ENCODE measurements at places on chromosomes 12 and 14.
A peak's percentile ranks its signal among the peaks of the same experiment; 100 is the strongest.

- no peak for DNase-seq
Observed at GRCh38 chr12:106915635-106916026, 40.1 kb upstream of the TMEM263 start.

DNA sequence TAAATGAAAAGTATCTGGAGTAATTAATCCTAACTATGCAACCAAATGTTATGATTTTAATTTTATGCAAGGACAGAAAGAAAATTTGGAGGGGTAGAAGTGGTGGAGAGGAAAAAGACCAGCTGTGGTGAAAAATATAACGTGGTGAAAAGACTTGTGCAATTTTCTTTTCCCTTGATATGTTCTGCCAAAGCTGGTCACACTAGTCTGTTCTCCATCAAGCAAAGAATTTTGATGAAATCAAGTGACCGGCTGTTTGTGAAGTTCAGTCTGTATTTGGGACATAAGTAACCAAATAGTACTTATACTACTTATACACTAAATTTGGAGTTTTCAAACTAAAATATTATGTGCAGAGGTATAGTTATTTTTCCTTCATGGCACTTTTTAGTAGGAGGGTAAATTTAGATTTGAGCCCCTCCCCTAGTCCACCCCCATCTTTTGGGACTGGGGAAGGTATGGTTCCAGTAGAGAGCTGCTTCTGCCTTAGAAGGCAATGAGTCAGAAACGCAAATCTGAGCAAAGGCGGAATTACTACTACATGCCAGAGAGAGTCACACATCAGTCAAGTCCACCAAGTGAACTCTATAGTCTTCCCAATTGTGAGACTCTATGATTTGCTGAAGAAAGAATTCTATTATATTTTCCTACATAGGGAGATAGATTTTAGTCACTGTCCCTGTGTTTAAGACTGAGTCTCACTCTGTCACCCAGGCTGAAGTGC is 229.7 kb downstream of the SLC25A21 start:
- no peak for DNase-seq

- DNase-seq = peak; percentile 33
Observed at GRCh38 chr12:117098361-117099217, 627 bp downstream of the TESC start.

GRCh38 chr14:36905272-36905888 is 243.7 kb downstream of the PAX9 start:
- no peak for DNase-seq

DNA sequence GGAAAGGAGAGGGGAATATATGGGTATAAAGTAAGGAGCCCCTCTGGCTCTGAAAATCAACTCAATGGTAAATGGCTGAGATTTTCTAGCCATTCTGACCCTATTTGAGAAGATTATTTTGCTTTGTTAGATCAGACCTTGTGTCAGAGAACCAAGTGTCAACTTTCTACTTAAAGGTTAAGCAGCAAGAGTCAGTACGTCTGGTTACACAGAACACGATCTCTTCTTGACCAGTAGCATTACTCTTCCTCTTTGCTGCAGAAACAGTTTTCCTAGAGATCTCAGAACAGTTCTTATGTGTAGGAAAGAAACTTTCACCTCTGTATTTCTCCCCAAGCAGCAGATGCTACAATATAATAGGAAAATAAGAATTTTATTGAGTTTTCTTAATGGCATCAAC is 47.4 kb upstream of the BTG1 start:
- no peak for DNase-seq

DNA sequence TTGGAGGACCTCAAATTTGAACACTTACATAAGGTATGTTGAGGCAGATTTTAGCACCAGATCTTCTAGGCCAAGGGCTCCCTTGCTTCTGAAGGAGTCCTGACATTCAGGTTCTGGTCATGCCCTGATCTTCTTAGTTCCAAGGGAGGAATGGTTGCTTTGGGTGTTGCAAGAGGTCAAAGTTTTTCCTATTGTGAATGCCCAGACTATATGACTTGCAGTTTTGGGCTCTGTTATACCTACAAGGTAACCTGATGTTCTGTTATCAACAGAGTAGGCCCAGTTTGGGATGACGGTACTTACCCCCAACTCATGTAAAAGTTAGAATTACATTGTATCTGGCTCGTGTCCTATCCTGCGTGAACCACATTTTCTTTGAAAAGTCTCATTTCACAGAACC is 69.1 kb upstream of the COCH start:
- DNase-seq = no peak

- no peak for DNase-seq
Observed at GRCh38 chr14:79639613-79640012, 571.7 kb downstream of the DIO2 start.

DNA sequence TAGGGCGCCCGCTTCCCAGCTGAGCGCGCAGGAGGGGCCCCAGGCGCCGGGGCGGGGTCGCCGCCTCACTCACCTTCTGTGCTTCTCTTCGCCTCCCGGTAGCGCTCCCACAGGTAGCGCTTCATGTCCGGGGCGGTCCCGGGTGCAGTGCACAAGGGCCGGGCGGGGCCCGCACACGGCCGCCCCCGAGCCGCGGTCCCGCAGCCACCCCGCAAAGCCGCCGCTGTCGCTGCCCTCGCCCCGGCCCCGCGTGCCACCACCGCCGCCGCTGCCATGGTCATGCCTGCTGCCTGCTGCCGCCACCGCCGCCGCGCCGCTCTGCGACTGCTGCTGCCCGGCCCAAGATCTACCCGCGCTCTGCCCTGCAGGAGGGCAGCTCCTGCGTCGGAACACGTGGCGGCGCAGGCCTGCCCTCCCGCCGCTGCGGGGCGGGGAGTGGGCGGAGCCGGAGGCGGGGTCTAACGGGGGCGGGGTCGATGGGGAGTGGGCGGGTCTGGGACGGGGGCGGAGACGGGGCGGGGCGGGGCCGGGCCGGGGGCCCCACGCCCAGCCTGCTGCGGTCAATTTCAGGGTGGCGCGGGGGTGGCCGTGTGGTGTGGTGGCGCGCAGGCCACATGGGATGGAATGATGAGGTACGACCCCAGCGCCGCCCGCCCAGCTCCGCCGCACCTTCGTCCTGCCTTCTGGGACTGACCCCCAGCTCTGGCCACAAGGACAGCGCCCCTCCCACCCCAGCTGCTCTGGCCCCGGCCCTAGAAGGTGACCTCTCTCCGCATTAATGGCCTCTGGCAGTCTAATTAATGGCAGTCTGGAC is at the start of gene NT5DC3:
Gene NT5DC3, minus strand, starts transcription at position 359 of the 814 bp plus-strand sequence. Its CDS starts 78 bp downstream, at position 281.
- DNase-seq = peak; percentile 90

DNA sequence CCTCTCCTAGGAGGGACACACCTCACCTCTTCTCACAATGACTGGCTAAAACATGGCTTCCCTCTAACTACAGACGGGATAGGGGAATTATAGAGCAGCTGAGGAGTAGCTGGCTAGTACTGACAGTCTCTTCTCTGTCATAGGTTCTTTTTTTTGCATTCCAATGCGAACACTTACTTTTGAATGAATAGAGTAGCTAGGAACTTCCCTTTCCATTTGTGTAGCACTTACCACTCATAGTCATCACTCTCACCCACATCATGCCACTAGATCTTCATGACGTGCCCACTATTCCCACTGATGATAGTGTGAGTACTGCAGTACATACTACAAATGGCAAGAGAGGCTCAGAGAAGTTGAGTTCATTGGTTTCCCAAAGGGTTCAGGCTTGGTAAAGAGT is 143.9 kb upstream of the HIF1A start:
- DNase-seq = no peak

- DNase-seq = peak; percentile 22
Observed at GRCh38 chr12:70646850-70647249, 9.6 kb upstream of the PTPRB start.

GRCh38 chr12:107663277-107663676 is 22.3 kb upstream of the PWP1 start:
- DNase-seq = no peak

- DNase-seq = peak; percentile 98
Observed at GRCh38 chr14:64540208-64541202, at the start of gene HSPA2. TSS of gene HSPA2 (plus strand) at chr14:64540741. CDS start at chr14:64540850, 109 bp downstream.

- peak; percentile 79 for DNase-seq
Observed at GRCh38 chr14:57962325-57963035, 96.6 kb upstream of the SLC35F4 start.

DNA sequence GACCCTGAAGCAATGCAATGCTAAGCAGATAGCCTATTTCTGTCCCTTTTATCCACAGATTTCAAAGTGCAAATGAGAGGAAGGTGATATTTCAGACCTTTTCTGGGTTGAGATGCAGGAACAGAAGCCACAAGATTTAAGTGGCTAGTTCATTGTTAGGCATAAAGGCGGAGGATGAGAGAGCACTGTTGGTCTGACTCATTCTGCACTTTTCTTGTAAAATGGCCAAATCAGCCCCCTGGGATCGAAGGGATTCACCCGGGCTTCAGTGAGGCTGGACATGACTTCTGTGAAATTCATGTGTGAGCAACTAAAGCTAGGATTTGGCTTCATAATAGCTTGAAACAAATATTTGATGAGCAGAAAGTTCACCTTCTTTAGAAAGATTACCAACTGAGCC is 101.9 kb upstream of the OVCH1 start:
- DNase-seq = no peak

- no peak for DNase-seq
Observed at GRCh38 chr14:95199298-95199983, 42.1 kb upstream of the DICER1 start.

GRCh38 chr12:50546441-50547318 is 41.9 kb downstream of the DIP2B start:
- DNase-seq = no peak

DNA sequence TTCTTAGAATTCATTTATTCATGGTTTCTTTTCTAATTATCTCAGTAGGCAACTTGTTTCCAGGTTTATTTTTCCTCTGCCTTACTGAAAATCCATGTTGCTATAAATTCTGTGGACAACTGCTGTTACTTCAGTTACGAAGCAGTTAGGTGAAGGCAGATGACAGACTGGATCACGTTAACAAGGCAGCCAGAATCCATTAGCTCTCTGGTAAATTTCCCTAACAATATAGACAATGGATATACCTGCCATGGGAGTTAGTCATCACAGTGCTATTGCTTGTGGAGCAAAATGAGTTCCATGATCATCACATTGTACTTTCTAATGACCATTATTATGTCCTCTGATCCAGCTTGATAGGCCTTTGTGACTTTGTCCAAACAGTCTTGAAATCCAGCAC is 291.5 kb downstream of the NELL2 start:
- no peak for DNase-seq

GRCh38 chr14:80477388-80478160 is 266.3 kb upstream of the DIO2 start:
- DNase-seq = no peak

- peak; percentile 7 for DNase-seq
Observed at GRCh38 chr14:71319666-71320065, 412.4 kb downstream of the PCNX1 start.

- DNase-seq = no peak
Observed at GRCh38 chr12:13474381-13474780, 277.9 kb downstream of the EMP1 start.

DNA sequence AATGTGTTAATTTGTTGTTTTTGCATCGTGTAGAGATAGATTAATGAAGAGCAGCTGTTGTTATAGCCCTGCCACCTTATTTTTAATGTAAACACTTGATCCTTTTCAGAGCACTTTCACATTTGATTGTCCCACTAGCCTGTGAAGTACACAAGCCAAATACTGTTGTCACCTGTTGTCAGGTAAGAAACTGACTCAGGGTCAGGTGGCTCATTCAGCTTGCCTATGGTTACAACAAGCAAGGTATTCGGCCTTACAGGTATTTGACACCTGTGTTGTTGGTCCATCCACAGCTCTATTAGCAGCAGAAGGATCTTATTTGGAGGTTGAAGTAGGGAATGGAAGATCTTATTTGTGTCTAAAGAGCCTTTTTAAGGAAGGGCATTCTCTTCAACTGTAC is 108.9 kb downstream of the GPR135 start:
- DNase-seq = no peak

DNA sequence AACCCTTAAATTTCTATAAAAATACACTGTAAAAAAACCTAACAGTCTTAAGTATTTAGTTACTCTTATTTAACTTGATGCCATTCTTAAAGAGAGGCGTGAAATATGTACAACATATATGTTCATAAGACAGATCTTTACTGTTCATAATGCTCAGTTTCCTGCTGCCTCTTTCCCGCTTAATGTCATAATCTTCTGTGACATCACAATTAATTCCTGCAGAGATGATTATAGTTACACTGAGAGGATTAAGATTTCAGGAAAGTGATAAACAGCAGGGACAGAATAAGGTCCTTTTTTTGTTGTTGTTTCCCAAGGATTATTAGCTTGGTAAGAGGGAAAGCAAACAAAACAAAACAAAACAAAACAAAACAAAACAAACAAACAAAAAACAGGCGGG is 801.4 kb downstream of the FLRT2 start:
- DNase-seq = no peak

GRCh38 chr14:21068521-21069387 is 1.4 kb upstream of the ARHGEF40 start:
- DNase-seq = peak; percentile 67

DNA sequence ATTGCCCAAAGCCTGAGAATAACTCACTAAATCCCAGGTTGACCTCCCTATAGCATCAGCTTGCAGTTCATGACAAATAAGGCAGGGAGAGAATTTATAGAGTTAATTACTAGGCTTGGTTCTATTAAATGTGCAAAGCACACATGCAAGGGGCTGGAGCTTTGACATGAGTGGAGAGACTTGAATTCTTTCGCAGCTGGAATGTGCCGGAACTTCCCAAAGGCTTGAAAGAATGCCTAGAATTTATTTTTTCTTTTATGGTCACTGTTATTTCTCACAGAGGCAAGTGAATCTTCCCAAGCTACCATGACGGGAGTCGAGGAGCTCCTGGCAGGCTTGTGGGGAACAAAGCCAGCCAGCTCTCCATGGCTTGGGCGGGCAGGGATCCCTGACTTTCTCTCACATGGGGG is 95.5 kb upstream of the USP44 start:
- no peak for DNase-seq

- DNase-seq = peak; percentile 45
Observed at GRCh38 chr14:70027785-70028428, 148.7 kb downstream of the SMOC1 start.

GRCh38 chr12:63934936-63935335 is 90.4 kb downstream of the SRGAP1 start:
- DNase-seq = no peak

GRCh38 chr12:117091758-117092510 is 7.3 kb downstream of the TESC start:
- no peak for DNase-seq

GRCh38 chr12:109600481-109600880 is 26.9 kb downstream of the MVK start:
- no peak for DNase-seq

DNA sequence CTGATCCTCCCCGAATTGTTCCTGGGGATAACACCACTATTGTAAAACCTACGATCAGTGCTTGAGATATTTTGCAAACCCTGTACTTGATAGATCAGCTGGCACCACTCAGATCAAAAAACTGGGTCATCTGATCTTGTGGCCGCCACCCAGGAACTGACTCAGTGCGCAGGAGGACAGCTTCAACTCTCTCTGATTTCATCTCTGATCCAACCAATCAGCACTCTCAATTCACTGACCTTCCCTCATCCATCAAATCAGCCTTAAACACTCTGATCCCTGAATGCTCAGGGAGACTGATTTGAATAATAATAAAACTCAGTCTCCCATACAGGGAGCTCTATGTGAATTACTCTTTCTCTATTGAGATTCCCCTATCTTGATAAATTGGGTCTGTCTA is 4.2 kb upstream of the XPOT start:
- DNase-seq = no peak

Measured in ACHN (cell line).